ENCODE measurements at places on chromosomes 4 and X.

DNA sequence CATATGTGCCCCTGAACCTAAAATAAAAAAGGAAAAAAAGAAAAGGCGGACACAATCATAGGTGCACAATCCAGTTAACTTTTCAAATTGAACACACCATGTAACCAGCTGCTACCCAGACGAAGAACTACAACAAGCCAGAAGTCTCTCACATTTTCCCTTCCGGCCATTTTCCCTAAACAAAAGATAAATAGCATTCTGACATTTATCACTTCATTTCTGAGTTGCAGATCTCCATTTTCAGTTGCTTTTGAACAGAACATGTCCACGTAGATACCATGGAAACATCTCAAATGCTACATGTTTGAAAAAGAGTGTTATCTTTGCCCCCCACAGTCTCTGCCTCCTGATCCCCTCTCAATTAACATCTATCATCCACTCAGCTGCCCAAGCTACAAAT is 29.2 kb upstream of the CABS1 start:
- DNase-seq = no peak

DNA sequence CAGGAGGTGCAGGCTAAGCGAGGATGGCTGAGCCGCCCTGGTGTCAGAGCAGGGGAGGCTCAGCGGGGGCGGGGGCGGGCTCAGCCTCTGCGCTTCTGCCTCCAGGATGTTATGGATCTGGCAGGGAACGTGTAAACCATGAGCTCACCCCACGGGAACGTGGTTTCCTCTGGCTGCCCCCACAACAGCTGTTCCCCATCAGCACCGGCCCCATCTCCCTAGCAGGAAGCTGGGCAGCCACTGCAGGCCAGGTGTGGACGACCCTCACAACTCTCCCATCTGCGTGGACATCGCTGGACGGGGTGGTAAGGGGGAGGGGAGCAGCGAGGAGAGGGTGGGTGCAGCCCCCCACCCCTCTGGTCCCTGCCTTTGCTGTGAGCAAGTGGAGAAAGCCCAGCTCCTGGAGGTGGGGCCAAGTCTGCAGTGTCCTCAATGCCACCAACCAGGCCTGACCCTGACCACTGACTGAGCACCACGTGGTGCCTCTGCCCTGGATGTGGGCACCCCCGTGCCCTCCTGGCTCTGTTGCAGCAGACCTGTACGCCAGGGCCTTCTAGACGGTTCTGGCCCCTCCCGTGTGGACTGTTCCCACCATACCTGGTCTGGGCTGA is 28.1 kb upstream of the SPON2 start:
- DNase-seq = no peak

GRCh38 chr4:98516042-98516440 is 142.4 kb downstream of the TSPAN5 start:
- DNase-seq = no peak

GRCh38 chrX:43627147-43627546 is 29.0 kb upstream of the MAOA start:
- DNase-seq = no peak

- no peak for DNase-seq
Measured at GRCh38 chr4:55364691-55365344, 18.8 kb downstream of the SRD5A3 start.

DNA sequence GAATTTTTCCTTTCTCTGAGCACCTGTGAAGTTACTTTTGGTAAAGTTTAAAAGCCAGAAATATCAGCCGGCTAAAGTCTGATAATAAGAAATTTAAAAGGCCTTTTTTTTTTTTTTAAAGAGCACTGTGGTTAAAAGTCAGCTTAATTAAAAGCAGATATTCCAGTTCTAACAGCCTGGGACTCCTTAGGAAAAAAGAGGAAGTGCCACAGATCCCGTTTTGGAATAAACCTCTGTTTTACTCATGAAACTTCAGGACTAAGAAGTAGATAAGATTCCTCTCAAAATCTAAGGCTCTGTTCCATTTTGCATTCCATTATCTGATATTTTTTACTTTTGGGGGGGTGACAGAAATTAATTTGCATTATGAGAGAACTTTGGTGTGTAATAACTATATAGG is 37.8 kb downstream of the ABCB7 start:
- DNase-seq = no peak
